ENCODE measurements at places on chromosomes 7 and 10.
A peak's percentile ranks its signal among the peaks of the same experiment; 100 is the strongest.

DNA sequence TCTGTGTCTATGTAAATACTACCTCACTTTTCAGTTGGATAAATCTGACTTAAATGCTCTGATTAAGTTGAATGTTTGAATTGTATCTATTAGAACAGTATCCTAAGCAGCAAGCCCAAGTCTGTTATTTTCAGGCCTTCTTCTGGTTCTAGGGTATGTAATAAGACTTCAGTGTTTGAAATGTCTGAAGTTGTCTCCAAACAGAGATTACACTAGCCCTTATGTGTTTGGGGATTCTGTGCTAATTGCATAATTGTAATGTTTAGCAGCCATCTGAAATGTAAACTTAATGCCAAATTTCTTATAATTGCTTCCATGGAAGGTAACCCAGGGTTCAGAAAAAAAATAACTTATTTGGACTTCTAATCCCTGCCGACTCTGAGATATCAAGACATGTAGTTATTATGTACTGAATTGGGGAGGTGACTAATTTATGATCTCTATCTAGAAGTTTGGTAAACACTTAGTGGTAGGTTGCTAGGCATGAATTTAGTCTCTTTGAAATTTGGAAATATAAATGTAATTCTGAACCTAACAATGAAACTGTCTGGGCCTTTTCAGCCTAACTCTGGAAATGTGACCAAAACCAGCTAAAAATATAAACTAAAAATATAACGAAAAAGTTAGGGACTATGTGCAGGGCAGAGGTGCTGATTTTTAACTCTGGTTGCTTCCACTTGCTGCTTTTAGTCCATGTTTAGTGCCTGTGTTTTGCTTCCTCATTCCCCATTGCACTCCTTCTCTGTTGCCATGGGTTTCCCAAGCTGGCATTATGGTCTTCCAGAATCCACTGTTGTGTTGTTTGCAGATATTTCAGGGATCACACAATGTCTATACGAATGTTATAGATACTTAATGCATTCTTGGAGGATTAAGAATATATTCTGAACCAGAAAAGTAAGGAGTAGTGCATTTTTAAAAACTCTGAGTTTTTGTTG is 54.8 kb downstream of the MCU start:
- no peak for DNase-seq

GRCh38 chr10:93812659-93813338 is 55.1 kb downstream of the LGI1 start:
- no peak for DNase-seq

GRCh38 chr7:12610899-12611298 is 40.4 kb downstream of the SCIN start:
- no peak for DNase-seq

GRCh38 chr7:55970978-55971377 is 6.6 kb downstream of the NIPSNAP2 start:
- DNase-seq, result no peak

GRCh38 chr10:101043363-101043707 is 12.3 kb downstream of the SFXN3 start:
- no peak for DNase-seq

DNA sequence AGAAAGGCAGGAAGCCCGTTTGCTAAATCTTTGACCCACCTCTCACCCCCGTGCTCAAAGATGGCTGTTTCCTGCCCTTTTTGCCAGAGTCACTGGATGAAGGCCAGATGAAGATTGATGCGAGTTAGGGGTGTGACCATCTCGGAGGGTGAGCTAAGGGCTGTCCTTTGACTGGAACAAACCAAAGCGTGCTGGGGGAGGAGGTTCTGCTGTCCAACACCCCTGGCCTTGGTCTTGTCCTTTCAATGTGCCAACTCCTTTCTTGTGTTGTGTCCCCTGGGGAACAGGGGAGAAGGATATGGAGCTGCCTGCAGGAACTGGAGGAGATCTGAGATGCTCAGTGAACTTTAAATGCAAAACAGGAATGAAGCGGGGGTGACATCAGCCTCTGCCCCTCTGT is 90.3 kb upstream of the ADAM12 start:
- no peak for DNase-seq

GRCh38 chr7:149728491-149729375 is 44.7 kb downstream of the ZNF467 start:
- no peak for DNase-seq

- DNase-seq, result no peak
These were observed 127.8 kb upstream of the PPIF start for GRCh38 chr10:79219322-79219957.

GRCh38 chr7:128387216-128388144 is 22.3 kb downstream of the IMPDH1 start:
- DNase-seq, result peak; percentile 80

DNA sequence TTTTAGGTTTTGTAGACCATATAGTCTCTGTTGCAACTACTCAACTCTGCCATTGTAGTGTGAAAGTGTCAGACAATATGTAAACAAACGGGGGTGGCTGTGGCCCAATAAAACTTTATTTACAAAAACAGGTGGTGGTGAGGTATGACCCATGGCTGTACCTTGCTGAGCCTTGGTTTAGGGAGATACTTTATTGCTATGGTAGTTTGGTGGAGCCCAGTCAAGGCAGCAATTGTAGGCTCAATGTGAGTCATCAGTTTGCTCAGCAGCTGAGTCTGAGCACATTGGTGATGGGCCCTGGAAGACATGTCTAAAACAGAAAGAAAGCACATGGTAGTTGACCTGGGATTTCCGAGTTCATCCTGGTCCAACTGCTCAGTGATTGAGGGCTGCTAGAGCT is 242.5 kb downstream of the REEP3 start:
- no peak for DNase-seq

GRCh38 chr7:155058896-155059295 is 11.2 kb upstream of the HTR5A start:
- DNase-seq, result no peak

DNA sequence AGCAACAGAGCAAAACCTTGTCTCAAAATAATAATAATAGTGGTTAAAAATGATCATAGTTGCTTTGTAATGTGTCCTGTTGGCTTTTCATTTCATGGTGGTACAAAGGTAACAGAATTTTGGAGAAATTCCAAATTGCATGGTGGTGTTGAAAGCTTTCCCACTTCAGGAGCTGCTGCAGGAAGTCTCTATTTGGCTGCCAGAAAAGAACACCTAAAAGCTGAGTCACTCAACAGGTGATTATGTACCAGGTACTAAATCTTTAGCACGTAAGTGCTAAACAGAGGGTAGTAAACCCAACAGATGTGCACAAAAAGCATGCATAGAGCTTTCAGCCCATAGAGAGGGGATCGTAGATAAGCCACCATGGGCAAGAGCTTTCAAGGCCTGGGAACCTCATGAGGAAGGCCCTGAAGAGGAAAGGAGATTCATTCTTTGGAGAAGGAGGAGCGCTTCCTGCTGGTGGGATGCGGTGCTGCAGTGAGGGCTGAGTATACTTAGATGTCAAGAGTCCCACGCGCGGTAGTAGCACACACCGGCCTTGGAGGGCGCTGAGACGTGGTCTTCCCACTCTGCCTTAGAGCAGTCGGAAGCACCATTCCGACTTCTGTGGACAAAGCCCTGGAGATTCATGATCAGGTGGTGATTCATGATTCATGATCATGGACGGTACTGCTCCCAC is 118.7 kb downstream of the RALA start:
- peak; percentile 66 for DNase-seq

DNA sequence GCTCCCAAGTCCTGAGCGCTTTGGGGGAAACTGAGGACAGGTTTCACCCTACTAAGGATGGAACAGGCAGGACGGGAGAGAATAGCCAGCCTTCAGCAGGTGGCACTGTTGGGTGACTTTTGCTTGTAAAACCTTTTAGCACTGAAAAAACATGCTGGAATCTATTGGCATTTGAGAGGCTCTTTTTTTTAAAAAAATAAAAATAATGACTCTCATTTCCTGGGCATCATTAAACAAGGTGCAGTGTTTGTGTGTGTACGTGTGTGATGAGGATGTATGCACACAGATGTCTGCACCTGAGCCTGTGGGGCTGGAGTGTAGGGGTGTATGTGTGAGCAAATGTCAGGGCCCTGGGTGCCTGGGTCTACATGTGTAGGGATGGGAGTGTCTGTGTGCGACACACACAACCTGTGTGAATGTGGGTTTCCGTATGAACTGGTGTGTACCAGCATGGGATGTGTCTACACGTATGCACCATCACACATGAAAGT is 177.9 kb downstream of the RPS24 start:
- peak; percentile 18 for DNase-seq

GRCh38 chr10:17059197-17059688 is 70.4 kb downstream of the CUBN start:
- DNase-seq, result no peak

DNA sequence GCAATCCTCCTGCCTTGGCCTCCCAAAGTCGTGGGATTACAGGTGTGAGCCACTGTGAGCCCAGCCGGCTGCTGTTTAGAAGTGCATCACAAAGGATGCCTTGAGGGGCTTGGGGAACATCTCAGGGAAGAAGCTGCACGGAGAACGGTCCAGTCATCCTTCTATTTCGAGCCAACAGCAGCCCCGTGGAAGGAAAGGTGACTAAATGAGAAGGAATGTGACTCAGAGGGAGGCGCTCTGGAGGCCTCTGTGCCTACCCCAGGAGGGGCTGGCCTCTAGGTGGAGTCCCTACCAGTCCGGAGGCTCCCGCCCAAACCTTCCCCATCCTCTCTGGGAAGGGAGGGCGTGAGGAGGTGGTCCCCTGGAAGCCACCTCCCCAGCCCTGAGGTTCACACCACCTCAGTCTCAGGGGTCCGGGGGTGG is 76.2 kb downstream of the CTBP2 start:
- DNase-seq, result no peak

- peak; percentile 76 for DNase-seq
These were observed 732 bp downstream of the FAS start for GRCh38 chr10:88991161-88991898.

GRCh38 chr10:51129946-51130544 is 55.8 kb downstream of the PRKG1 start:
- DNase-seq, result no peak

DNA sequence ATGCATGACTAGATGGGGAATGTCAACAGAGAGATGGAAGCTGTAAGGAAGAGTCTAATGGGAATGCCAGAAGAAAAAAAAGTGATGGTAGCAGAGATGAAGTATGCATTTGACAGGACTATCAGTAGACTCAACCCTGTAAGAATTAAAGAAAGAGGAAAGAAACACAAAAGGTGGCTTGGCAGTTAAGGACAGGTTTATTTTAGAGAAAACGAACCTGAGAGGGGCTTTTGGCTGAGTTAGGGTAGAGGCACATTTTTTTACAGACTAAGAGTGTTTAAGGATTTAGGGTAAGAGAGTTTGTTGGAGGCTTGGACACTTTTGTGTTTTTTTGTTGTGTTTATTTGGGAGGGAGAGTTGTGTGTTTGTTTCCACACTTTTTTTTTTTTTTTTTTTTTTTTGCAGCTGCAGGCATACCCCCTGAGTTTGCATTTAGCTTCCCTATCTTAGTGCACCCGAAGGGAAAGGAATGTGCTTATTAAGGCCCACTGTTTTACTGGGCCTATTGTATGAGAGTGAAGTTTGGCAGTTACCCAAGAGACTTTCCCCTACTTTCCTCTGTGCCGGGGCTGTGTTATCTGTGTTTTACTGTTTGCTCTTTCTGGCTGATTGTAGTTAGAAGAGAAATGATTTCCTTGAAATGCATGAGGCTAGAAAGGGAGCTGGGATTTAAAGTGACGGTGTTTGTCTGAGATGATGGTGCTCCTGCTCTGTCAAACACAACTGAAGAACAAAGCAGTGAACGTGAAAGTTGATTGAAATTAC is 32.0 kb downstream of the NPVF start:
- DNase-seq, result no peak

DNA sequence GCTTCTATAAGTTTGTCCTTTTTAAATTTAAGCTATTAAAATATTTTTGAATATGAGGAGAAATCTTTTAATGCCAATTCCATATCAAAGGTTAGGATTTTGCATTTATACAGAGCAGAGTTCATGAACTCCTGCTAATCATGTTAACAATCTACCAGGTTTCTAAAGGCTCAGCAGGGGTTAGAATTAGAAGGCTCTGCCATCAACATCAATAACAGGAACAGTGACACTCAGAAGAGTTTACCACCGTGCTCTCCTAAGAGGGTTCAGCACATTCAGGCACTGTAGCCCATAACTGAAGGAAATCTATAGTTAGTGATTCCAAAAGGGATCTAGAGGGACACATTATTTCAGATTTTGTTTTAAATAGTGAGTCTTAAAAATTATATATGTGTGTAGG is 100.1 kb downstream of the HOXA1 start:
- DNase-seq, result no peak

DNA sequence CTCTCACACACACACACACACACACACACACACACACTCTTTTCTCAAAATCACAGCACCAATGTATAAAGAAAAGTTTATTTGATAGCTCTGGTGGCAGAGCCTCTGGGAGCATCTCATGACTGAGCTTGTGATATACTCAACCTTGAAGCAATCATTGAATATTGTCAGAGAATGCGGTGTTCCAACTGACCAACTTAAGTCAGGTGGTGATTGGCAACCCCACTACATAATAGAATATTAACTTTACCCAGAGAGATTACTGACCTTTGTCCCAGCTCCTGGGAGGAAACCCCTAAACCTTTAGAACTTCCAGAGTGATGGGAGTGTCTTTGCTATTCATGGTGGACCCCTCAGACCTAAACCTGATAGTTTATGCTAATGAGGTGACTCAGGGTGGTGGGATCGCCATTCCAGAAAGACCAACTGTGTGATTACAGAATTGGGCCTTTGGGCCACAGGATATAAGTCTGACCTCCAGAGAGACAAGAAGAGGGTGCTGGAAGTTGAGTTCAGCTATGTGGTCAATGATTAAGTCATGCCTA is 143.1 kb downstream of the OTUD1 start:
- DNase-seq, result no peak

GRCh38 chr7:29548823-29549222 is 14.8 kb upstream of the PRR15 start:
- no peak for DNase-seq

DNA sequence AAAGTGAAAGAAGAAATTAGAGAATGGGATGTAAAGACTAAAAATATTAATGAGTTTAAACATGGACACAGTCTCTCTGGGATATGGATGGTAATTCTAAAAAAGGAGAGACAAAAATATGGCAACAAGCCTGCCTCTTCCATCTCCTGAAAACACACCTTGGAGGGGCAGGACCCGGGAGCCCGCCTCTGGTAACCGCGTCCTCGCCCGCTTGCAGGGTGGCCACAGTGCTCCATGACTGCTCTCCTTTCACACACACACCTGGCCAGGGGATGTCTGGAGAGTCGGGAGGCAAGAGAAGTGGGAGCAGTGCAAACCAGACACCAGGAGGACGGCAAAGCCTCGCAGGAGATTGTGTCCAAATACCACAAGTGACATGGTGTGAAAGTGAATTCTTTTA is 166.3 kb downstream of the ZMYND11 start:
- DNase-seq, result no peak

- DNase-seq, result no peak
These were observed 32.3 kb upstream of the FAM204A start for GRCh38 chr10:118374404-118374803.
